ENCODE measurements at places on chromosomes 5 and 9. TPM values are rescaled to one million over a fixed set of nuclear protein-coding genes. Genes with fewer than 3 reads are reported as not detected.

DNA sequence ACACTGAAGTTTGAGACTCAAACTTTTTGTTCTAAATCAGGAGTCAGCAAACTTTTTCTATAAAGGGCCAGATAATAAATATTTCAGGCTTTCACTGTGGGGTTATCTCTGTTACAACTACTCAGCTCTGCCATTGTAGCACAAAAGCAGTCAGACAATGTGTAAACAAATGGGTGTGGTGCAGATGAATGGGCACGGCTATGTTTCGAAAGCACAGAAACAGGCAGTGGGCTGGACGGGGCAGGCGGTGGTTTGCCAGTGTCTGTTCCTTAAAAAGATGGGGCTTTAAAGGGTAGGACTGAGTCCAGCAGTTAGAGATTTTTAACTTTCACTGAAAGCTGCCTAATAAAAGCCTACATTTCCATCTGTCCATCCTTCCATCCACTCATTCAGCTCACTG is 48.9 kb downstream of the PFDN1 start:
- no peak overlapping the region for H3K27ac ChIP-seq
- H3K4me1 ChIP-seq = peaks cover 27% of the 10 kb centered on the region
- DNase-seq = no peak
- peaks cover 3% of the 10 kb centered on the region for H3K36me3 ChIP-seq
- H3K4me3 ChIP-seq = no peak overlapping the region
- H3K27me3 ChIP-seq = no peaks in the 10 kb centered on the region

DNA sequence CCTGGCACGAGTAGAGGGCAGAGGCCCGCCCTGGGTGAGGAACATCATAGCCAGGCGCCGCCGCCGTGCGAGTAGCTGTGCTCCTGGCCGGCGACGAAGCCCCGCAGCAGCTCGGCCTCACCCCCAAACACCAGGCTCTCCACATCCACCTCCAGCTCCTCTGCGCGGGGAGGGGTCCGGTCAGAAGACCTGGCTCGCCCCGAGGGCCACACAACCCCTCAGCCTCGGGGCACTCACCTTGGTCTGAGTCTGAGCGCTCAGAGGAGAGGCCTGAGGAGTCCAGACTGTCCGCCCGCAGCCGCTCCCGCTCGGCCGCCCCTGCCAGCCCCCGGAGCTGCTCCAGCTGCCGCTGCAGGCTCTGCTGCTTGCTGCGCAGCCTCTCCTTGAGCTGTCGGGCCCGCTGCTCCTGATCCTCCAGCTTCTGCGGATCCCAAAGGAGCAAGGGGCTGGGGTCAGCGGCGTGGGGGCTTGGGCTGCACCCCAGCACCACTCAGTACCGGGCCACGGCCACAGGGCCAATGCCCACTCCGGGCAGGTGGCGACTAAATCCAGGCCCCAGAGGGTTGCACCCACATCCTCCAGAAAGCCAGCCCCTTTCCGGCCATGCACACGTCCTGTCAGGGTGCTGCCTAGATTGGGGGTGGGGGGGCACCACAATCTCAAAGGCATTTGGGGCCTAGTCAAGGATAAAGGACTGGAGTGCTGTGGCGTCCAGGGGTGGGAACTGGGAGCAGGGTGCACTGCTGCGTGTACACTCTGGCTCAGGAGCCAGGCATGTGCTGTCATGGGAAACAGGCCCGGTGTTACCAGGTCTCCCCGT is 3.9 kb downstream of the MXD3 start:
- H3K27ac ChIP-seq = no peak overlapping the region
- H3K36me3 ChIP-seq = peaks cover 19% of the 10 kb centered on the region
- H3K4me3 ChIP-seq = no peak overlapping the region
- H3K4me1 ChIP-seq = peaks cover 6% of the 10 kb centered on the region
- H3K27me3 ChIP-seq = no peaks in the 10 kb centered on the region

- DNase-seq = no peak
- H3K27me3 ChIP-seq = peaks cover 26% of the 10 kb centered on the region
- H3K4me1 ChIP-seq = peaks cover 4% of the 10 kb centered on the region
Observed at GRCh38 chr5:97102010-97102470, 40.4 kb downstream of the LIX1 start.

GRCh38 chr9:93226819-93227218 is 42.9 kb downstream of the WNK2 start:
- no peaks in the 10 kb centered on the region for H3K36me3 ChIP-seq
- DNase-seq = no peak
- no peaks in the 10 kb centered on the region for H3K27me3 ChIP-seq
- H3K27ac ChIP-seq = no peak overlapping the region
- no peaks in the 10 kb centered on the region for H3K4me1 ChIP-seq
- H3K4me3 ChIP-seq = no peak overlapping the region

Gene LTC4S
- 0.72 TPM for polyA plus RNA-seq

DNA sequence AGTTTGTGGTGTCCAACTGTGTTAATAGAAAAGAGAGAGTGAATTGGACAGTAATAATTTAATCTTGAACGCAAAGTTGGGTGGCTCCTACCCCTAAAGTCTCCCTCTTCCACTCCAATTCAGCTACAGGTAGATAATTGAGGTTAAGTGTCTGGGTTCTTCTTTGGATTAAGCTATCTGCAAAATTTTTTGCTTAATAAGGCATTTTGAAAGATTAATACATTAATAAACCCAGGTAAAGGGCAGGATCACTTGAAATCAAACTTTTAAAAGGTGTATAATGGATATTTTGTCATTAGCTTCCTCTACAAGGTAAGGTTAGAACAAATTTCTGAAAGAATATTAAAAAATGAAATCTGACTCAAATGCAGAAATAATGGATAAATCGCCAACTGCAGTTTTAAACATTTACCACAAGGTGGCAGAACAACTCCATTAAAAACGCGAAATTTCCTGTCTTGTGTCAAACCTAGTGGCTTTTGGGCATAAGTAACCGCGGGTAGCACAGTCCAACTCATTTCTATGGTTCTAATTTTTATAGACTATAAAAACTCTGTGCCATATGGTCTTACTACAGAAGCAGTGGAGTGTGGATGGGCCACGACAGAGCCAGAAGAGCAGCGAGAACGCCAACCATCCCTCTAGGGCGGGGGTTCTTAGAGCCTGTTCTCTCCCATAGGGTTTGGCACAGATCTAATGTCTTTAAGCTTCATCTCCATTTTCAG is 276.5 kb downstream of the ARHGEF28 start:
- no peak overlapping the region for H3K4me3 ChIP-seq
- 0 out of 2 replicates have a peak, but pooled peaks cover 2% of the 10 kb centered on the region for H3K36me3 ChIP-seq
- H3K27me3 ChIP-seq = no peaks in the 10 kb centered on the region
- DNase-seq = peak; percentile 77
- no peak overlapping the region for H3K27ac ChIP-seq

Gene ZNF454
- 0.07 TPM for polyA plus RNA-seq

Gene TERT
- polyA plus RNA-seq = not detected

DNA sequence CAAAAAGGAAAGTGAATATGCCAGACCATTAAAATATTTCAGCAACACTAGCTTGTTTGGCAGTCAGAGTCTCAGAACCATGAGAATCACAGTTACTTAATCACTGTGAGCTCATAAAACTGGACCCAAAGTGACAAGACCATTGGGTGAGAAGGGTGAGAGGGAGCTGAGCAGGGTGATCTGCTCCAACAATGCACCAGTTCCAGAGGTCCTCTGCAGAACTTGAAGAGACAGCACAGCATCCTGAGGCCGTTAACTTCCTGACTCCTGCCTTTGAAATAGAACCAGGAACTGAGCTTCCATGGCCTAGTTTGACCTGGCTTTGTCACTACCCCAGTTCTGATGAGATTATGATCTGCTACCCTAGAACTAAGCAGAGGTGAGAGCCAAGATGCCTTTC is 57.4 kb downstream of the NFIB start:
- H3K27me3 ChIP-seq = peaks cover 9% of the 10 kb centered on the region
- H3K36me3 ChIP-seq = no peaks in the 10 kb centered on the region
- no peak for DNase-seq

- H3K4me1 ChIP-seq = no peaks in the 10 kb centered on the region
- DNase-seq = no peak
- no peak overlapping the region for H3K27ac ChIP-seq
- no peak overlapping the region for H3K4me3 ChIP-seq
Observed at GRCh38 chr5:77957516-77957915, 181.4 kb upstream of the TBCA start.

Gene CCDC171
- 0.63 TPM for polyA plus RNA-seq

Gene IL5
- polyA plus RNA-seq = not detected

- H3K27ac ChIP-seq = peak overlapping the region; percentile 90
- H3K27me3 ChIP-seq = no peaks in the 10 kb centered on the region
- peak; percentile 50 for DNase-seq
- peaks cover 4% of the 10 kb centered on the region for H3K4me1 ChIP-seq
Observed at GRCh38 chr9:95316794-95317118, 753 bp downstream of the FANCC start.

DNA sequence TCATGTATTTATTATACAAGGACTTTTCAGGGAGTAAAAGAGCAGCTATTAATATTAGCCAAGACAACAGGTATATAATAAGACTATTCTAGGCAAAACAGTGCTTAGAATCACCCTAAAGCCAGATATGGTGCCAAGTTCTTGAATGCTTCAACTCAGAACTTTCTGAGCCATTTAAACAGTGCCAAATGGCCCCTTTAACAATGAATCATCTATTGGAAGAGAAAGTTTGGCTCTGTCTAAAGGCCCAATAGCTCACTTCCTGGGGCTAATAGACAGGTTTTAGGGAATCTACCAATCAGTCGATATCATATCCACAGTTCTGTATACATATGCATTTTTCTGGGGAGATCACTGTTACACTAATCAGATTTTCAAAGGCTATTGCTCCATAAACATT is 42.9 kb downstream of the ZNF474 start:
- peaks cover 4% of the 10 kb centered on the region for H3K4me1 ChIP-seq
- H3K27me3 ChIP-seq = no peaks in the 10 kb centered on the region
- H3K36me3 ChIP-seq = no peaks in the 10 kb centered on the region
- no peak overlapping the region for H3K27ac ChIP-seq
- H3K4me3 ChIP-seq = no peak overlapping the region
- peak; percentile 26 for DNase-seq

GRCh38 chr9:125886365-125886764 is 139.2 kb downstream of the PBX3 start:
- no peak overlapping the region for H3K4me3 ChIP-seq
- peaks cover 8% of the 10 kb centered on the region for H3K4me1 ChIP-seq
- H3K27ac ChIP-seq = no peak overlapping the region
- no peak for DNase-seq
- no peaks in the 10 kb centered on the region for H3K27me3 ChIP-seq
- no peaks in the 10 kb centered on the region for H3K36me3 ChIP-seq

DNA sequence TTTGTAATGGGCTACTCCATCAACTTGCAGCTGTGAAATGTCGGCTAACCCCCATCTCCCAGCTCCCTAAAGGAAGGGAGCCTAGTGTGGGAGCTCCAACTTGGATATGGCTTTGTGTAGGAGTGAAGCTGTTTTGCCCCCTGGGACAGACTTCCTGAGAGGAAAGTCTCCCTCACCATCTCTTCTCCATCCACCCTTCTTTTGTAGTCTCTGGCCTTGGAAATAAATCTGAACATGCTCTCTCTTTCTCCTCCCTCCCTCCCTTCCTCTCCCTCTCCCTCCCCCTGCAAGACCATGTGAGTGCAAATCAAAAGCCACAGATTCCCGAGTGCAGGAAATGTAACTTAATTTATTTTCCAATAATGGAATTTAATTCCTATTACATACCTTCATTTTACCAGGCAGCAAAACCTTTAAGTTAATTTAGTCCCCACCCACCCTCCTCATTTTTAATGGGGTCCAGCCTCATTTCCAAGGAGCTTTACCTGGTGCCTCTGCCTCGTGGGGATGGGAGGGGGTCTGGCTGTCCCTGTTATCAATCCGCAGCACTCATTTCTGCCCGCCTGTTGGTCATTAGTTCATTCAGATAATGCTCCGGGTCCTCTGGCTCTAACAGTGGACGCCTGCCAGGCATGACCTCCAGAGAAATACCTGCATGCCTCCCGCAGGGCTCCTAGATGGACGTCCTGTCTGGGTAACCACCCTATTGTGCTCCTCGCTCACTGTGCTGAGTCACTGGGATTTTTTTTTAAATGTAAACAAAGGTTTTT is 122.9 kb upstream of the TAF11L2 start:
- no peak overlapping the region for H3K27ac ChIP-seq
- no peaks in the 10 kb centered on the region for H3K36me3 ChIP-seq
- H3K27me3 ChIP-seq = no peaks in the 10 kb centered on the region
- H3K4me3 ChIP-seq = no peak overlapping the region
